ENCODE measurements at places on chromosomes 4 and X.

DNA sequence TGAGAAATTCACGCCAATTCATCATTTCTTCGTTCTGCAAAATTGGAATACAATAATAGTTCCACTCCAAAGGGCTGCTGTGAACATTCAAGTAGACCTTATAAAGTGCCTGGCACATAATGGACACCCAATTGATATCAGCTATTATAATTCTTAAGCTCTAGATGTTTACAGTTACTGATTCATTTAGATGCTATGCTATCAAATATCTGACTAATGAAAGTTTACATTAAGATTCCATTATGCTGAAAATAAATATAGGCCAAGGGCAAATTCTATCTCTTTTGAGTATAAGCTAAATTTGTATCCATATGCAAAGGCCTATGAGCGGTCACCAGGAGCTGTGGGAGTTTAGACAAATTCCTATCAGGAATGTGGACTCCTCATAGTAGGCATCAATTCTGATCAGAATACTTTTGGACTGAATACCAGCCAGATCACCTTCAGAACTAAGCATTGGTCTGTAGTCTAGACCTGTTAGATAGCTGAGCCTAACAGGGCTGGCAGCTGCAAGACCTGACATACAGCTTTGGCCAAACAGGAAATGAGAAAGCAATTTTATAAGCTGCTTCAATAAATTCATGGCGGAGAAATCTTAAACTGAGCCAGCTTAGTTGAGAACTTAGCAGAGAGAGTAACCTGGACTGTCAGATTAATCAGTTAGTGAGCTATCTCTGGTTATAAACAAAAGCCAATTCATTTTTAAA, 384.3 kb upstream of the ACTRT1 start:
- no peak for DNase-seq

- DNase-seq = no peak
These were observed 103.0 kb downstream of the HHIP start for GRCh38 chr4:144748814-144749555.

GRCh38 chr4:168813890-168814289, 196.2 kb downstream of the CBR4 start:
- no peak for DNase-seq

DNA sequence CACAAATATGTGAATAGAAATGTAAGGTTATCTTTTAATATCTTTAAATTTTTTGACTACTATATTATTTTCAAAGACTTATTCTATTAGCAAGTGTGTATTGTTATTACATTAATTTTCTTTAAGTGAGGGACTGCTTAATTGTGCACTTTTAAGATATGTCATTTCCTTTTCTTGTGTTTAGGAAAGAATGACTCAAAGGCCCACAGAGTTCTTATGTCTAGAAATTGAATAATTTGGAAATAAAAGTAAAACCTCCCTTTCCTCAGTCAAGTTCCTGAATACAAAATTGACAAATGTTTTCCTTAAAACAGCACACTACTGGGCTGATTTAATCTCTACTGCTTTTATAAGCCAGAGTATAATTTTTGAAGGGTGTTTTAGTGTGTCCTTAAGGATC, 169.7 kb downstream of the TMEM47 start:
- no peak for DNase-seq

GRCh38 chr4:83328521-83329187, 6.0 kb downstream of the HPSE start:
- no peak for DNase-seq

All from fibroblast of skin of left quadriceps (primary cell).